ENCODE measurements at places on chromosomes 5 and 9.

DNA sequence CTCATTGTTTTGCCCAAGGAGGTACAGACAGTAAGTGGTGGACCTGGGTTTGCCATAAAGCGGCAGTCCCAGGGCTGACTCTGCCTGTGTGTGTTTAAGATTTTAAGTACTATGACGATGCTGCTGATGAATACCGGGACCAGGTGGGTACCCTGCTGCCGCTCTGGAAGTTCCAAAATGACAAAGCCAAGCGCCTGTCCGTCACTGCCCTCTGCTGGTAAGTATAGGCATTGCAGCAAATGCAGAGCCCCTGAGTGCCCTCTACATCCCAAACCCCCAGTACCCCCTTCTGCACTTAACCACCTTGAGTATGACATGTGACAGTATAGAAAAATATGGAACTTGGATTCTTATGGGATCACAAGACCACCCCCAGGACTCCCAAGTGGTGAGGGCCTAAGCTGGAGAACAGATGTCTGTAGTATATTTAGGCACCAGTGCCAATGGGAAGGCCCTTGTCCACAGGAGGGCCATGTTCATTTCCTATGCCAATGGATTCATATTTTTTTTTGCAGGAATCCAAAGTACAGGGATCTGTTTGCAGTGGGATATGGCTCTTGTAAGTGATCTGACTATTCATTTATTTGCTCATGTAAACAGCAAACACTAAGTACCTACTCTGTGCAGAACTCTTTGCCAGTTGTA lies 22.0 kb downstream of the ENHO start:
- peak; percentile 79 for DNase-seq

DNA sequence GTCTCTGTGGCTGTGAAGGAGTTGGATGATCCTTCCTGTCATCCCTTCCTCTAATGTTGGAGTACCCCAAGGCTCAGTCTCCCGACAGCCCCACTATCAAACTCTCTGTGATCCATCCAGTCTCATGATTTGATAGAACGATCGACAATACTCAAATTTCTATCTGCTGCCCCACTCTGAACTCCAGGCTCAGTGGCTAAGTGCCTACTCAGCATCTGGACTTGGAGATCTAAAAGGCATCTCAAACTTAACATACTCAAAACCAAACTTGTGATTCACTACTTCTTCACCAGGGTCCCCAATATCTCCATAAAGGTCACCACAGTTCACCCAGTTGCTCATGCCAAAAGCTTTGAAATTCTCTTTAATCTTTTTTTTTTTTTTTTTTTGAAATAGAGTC lies 15.1 kb upstream of the STRBP start:
- DNase-seq, result no peak

- DNase-seq, result no peak
These were observed 37.4 kb downstream of the PIK3R1 start for GRCh38 chr5:68252673-68253623.

DNA sequence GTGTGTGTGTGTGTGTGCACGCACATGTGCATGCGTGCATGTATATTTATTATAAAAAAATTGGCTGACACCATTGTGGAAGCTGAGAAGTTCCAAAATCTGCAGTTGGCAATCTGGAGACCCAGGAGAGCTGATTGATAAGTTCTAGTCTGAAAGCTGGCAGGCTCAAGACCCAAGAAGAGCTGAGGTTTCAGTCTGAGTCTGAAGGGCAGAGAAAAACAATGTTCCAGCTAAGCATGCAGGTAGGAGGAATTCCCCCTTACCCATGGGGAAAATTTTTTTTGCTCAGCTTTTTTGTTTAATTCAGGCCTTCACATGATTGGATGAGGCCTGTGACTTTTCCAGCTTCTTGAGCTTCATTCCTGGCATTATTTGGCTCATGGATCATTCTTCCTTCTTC lies 31.2 kb upstream of the ACTBL2 start:
- no peak for DNase-seq

DNA sequence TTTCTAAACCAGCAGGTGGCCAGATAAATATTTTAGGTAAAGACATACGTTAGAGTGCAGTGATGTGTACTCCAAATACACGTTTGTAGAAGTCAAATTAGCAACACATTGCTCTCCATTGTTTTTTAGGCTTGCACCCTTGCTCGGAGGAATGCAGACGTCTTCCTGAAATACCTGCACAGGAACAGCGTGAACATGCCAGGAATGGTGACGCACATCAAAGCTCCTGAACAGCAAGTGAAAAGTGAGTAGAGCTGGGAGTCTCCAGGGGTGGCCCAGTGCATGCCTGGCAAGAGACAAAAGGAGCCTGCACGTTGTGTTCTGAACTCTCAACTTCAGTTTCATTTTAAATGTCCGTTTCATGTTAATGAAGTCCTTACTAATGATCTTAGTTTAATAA lies 207.5 kb upstream of the OTULINL start:
- no peak for DNase-seq

DNA sequence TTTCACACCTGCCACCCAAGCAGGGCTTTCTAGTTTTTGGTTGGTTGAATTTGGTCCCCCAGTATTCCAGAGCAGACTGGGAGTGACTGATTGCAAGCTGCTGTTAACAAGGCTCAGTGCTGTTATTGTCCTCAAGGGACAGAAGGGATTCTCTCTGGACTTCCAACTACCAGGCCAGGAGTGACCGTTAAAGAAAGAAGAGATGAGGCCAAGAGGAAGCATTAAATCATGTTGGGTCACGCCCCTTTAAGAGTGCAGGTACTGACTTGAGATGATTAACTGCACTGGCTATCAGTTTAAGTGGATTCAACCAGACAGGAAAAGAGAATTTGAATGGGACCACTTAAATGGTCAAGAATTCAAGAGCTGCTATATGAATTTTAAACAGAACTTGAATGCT lies 220.8 kb upstream of the PCSK5 start:
- no peak for DNase-seq

GRCh38 chr9:97767891-97768290 lies 70.8 kb upstream of the XPA start:
- DNase-seq, result no peak

DNA sequence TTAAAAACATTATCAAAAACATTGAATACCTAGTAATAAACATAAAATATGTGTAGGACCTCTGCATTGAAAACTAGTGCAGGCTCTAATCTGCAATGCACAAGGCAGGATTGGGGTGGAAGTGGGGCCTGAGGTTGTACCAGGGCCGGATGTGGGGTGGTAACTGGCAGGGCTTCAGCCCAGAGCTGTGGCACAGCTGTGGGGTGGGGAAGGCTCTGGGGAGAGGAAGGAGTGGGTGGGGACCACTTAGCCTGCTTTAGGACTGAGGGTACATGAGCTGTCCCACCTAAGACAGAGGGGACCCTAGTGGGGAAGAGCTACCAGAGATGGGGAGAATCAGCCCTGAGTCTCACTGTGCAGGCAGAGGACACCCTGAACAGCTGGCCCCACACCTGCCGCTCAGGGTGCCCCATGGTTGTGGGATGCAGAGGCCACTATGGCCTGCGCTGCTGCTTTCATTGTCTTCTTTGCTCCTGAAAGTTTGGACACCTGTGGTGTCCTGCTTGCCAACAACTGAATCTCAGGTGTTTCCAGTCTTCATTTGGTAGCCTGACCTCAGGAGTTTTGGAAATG lies 311.4 kb downstream of the TLE4 start:
- DNase-seq, result peak; percentile 68

GRCh38 chr5:60843386-60843935 lies 608 bp downstream of the ELOVL7 start:
- DNase-seq, result no peak

DNA sequence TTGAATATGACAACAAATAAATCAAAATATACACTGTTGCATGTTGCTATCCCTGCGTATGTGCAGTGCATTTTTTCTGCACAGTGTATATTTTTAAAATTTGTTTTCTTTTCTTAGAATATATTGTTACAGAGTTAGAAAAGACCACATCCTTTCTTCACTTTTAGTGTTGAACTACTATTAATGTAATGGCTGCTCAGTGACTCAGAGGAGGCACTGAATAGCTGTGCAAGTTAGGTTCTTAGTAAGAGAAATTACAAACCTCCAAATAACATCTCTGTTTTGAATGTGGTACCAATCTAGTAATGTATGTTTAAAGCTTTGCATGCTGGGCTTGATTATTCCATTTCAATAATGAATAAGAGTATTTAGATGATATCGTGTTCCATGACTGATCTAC lies 208.9 kb upstream of the PRR16 start:
- DNase-seq, result no peak

Measured in stimulated activated effector memory CD8-positive, alpha-beta T cell treated with anti-CD3 and anti-CD28 coated beads, Interleukin-12 subunit alpha, Interleukin-12 subunit beta, amount 100 ng/mL, for 72 hours (primary cell).